ENCODE measurements at places on chromosomes 3 and 15.

GRCh38 chr3:158954420-158954819 is 152.6 kb downstream of the MFSD1 start:
- DNase-seq: no peak

- DNase-seq: no peak
Measured at GRCh38 chr3:166243511-166243910, 406.3 kb upstream of the BCHE start.

GRCh38 chr15:38541026-38541425 is 23.6 kb downstream of the RASGRP1 start:
- DNase-seq: no peak

DNA sequence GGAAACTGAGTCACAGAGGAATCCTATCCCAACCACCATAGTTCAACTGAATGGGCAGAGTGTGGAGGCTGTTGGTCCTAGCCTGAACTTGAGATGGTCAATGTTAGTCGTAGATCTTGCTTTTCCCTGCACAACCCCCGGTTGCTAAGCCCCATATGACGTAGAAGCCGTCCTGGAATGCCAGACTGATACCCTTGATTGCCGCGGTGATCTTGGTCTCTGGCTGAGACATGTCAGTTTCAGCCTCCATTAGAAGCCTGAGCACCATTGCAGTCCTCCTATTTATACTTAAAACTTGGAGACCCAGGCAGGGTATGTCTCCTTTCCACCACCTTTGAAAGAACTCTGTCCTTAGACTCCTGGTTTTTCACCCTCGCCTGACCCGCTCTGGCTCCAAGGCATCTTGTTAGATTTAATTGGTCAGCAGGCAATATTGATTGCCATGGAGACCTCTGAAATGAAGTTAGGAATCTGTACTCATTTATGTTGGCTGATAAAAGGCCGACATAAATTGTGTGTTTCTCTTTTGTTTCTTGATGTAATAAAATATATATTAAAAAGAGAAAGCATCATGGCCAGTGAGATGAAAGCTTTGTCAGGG is 53.4 kb downstream of the RPLP1 start:
- no peak for DNase-seq

DNA sequence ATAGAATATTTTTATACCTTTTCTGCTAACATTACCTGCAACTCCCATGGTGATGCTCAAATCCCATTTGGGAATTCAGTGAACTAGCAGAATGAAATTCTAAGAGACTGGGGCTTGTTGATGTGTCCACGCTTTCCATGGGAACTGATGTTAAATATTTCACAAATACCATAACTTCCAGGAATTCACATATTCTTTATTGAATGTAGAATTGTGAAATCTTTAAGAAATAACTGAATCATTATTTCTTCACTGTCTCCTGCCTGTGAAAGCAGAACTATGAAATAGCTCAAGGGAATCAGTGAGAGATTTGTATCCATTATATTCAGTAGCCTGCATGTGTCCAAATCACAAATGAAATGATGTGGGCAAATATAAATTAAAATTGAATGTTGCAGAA is 130.8 kb downstream of the SERPINI1 start:
- no peak for DNase-seq

GRCh38 chr3:137103739-137104138 is 146.0 kb downstream of the IL20RB start:
- DNase-seq: no peak

DNA sequence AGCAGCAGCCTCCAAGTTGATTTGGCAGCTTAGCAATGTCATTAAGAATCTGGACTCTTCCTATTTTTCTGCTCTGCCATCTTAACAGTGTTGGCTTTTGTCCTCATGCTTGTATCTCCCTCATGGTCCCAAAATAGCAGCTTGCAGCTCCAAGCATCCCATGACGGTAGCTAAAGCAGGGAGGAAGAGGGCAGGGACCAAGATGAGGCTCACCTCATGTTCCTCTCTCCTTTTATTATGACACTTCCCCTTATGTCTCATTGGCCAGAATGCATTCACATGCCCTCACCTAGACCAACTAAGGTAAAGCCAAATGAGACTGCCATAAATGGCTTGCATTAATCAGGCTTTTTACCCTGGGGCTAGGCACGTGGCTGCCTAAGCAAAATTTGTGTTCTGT is 382.4 kb downstream of the SHQ1 start:
- DNase-seq: no peak

DNA sequence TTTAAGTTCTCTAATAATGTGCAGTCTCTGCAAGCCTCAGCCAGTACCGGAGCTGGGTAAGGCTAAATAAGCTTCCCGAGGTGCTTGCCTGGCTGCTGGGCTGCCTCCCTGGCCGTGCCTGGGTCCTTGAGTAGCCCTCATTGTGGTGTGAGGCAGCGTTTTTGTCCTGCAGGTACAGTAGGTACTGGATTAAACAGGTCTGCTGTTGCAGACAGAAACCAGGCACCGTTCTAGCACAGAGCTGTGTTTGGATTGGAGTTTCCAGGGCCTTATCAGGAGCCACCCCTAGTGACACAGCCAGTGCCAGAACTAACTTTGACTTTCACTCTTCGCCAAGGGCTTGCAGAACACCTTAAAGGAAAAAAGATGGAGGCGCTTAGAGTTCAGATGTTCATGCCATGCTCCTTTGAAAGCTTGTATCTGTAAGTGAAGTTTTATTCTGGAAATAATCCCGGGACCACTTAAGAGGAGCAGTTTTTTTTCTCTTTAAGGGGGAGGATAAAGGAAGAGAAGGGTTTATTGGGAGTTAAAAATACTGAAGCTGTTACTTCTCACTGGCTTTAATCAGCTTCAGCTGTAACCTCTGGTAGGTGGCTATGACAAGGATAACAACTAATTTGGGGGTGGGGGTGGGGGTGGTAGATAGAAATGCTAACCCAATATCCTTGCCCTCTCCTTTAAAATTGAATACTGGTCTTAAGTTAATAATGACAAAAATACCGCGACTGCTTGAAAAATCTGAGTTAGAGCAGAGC is 126.8 kb downstream of the MITF start:
- no peak for DNase-seq

- no peak for DNase-seq
Measured at GRCh38 chr3:58101499-58102389, 93.5 kb downstream of the FLNB start.

DNA sequence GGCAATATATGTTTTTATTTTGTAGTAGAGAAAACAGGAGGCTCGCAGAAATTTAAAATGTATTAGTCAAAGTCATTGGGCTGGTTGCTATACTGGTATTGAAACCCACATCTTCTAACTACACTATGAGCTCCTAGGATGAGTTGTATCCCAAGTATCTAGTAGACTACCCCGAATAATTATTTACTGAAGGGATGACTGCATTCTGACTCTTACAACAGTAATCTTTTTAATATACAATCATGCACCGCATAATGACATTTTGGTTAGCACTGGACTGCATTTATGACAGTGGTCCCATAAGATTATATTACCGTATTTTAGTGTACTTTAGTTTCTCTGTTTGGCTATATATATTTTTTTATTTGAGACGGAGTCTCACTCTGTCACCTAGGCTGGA is 15.3 kb downstream of the PIGB start:
- no peak for DNase-seq

GRCh38 chr3:100316641-100317069 is 17.9 kb upstream of the NIT2 start:
- peak; percentile 40 for DNase-seq

DNA sequence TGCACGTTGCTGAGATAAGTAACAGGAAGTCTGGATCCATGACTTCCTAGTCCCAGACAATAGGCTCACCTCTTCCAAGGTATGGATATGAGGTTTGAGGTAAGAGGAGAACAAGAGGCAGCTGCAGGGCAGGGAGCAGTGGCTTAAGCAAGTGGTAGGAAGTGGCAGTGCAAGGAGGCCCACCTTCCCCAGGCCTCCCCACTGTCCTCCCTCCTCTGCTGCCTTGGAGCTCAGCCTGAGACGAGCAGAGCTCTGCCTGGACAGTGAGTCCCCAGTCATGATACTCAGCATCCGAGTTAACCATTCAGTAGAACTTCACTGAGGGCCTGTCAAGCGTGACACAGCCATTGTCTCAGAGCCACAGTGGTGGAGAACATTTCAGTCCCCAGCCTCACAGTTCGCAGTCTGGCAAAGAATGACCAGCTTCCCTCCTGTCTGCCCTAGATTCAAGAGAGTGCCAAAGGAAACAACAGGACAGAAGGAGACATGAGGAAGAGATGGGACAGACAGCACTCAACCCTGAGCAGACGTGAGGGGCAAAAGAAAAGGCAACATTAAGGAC is 41.4 kb upstream of the BOC start:
- DNase-seq: no peak

- DNase-seq: no peak
Measured at GRCh38 chr3:182671942-182672341, 121.4 kb upstream of the ATP11B start.
